CD4-positive, alpha-beta T cell treated with Interleukin-6 for 4 hours (primary cell): ENCODE measurements at places on chromosomes 2 and 18.

DNA sequence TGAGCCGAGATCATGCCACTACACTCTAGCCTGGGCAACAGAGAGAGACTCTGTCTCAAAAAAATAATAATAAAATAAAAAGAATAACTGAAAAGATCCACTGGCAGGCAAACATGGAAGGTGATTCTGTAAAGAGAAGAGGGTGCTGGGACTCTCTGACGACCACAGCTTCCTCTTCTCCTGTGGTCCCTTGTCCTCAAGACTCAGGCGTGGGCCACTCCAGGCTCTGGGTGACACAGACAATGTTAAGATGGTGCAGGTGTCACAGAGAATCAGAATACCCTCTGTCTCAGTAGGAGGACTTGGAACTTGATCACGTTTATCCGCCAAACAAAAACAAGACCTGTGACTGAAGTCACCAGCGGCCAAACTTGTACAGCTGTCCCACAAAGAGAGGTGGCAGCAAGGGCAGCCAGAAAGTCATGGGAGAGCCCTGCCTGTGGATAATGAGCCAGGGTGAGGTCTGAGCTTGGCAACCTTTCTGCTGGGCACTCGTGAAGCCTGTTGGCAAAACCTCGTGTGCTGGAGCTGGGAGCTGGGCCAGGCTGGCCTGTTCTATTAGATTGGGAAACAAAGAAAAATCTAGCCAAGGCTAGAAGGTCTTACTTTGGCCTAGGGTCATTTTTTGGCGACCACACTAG, 76.4 kb upstream of the ITGA6 start:
- DNase-seq, result no peak

DNA sequence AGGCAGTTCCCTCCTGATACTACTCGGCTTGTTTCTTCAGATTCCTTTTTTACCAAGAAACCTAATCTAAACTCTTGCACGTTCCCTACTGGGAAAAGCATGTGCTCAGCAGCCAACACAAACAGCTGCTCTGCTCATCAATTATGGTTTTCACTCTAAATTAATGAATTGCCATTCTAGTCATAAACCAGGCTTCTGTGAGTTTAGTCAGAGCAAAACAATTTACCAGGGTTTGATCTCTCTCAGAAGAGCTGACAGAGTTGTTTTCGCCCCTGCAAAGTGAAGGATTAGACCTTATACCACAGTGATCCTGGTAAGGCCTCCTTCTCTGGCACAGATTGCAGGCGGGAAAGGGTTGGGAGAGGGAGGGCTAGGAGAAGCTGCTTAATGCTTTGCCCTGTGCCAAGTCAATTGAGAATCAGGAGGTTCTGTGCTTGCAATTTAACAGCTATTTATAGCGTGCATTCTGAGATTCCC, 57.2 kb downstream of the REEP1 start:
- no peak for DNase-seq

DNA sequence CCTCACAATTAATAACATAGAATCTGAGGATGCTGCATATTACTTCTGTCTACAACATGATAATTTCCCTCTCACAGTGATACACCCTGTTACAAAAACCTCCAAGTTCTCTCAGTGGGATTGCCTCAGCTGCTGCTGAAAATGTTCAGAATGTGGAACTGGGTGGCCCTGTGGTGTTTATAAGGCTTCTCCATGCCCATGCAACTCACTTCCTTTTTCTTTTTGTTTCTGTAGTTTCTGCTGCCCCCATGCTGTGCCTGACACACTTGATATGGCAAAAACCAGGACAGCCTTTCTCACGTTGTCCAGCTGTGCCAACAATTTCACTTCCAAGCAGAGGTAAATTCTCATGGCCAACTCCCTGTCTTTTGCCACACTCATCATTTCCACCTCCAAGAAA, 206.2 kb downstream of the RPIA start:
- no peak for DNase-seq

DNA sequence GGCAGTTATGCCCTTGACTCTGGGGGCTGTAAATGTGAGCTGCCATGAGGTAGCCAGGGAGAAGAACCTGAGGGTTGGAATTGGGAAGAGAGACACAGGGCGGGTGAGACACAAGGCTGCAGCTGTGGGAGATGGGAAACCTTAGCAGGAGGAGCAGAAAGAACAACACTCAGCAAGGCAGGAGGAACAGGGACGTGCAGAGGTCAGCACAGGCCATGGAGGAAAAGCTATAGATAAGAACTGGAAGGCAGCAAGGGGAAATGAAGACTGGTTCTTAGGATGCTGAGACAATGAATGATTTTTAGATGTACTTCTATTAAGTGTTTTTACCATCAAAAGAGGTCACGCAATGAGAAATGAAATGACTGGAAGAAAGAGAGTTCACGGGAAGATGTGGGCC, 80.2 kb downstream of the USP40 start:
- DNase-seq, result no peak

- DNase-seq, result no peak
Observed at GRCh38 chr18:39780774-39781173, 2174.3 kb upstream of the PIK3C3 start.

DNA sequence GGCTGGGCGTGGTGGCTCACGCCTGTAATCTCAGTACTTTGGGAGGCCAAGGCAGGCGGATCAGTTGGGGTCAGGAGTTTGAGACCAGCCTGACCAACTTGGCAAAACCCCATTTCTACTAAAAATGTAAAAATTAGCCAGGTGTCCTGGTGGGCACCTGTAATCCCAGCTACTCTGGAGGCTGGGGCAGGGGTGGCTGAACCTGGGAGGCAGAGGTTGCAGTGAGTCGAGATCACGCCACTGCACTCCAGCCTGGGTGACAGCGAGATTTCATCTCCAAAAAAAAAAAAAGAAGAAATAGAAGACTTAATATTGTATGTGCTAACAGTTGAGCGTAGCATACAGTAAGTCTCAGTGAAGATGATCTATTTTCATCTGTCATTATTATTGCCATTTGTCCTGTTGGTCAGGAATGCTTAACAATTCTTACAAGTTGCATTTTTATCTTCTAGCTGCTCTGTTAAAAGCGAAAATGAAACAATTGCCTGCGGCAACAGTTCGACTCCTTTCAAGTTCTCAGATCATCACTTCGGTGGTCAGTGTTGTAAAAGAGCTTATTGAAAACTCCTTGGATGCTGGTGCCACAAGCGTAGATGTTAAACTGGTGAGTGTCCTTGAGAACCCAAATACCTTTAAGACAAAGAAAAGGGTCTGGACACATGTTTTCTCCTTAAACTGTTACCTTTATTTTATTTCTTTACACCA, 7.2 kb downstream of the PMS1 start:
- no peak for DNase-seq

DNA sequence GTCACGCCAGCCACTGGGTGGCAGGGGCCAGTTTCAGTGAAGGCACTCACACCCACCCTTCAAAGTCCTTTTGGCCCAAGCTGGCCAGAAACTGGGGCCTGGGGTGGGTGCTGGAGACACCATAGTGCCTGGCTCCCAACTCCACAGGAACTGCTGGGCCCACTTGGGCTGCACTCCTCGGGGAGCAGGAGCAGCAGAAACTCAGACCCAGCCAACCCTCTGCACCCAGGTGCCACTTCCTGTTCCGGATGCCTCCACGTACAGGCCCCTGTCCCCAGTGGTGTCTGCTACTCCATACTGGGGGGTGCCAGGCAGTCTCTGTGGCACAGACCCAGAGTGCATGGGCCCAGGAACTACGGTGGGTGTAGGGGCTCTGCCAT, 42.5 kb upstream of the ZNF519 start:
- DNase-seq, result peak; percentile 3

DNA sequence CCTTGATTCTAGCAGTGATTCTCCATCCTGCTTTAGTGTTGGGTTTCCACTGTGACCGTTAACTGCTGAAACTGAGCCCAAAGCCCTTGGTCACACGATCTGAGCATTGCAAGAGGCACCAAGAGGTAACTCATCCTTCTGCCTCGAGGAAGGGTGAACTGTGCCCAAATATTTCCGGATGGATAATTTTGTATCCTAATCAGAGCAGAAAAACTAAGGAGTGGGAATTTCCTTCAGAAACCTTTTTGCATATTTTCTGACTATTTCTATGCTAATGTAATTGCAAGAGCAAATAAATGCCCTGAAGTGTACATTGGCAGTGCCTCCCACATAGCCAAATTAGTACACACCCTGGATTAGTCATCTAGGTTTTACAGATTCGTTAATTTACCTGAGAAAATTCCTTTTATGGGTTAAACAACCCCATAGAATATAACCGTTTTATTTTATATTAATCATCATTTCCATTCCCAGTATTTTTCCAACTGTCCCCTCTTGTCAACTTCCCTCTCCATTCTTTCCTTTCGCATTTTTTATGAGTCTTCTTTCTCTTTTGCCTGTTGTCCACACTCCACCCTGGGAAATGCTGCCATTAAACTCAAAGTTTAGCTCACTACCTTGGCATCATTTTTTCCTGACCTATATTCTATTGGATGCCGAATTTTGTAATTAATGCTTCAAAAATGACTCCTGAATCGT, 31.7 kb upstream of the COBLL1 start:
- DNase-seq, result no peak

DNA sequence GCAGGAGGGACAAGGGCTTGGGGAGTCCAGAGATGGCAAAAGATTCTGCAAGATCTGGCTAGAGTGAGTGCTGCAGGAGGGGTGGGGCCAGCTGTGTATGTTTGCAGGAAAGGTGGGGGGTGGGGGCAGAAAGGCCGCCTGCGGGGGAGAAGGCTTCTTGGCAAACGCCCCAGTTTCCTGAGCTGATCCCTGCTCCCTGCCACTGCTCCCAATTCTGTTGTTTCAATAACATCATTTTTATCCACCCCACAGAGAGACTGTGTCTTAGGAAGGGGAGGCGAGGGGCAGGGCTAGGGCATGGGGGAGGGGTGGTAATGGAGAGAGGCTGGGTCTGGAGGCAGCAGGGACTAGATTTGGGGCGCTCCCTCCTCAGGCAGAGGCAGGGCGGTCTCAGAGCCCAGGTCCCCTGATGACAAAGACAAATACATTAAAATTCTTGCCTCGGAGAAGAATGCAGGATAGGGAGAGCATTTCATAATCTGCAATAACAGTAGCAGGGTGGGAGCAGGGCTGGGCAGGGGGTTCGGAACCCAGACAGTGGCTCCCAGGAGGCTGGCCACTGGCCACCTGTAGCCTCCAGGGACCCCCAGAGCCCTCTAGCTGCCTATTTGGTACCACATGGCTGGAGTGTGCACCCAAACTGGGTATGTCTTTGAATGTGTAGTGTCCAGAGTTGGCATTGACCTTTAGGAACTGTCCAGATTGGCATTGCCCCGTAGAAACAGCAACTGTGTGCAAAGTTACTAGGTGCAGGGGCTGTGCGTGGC, 2.1 kb upstream of the WNT6 start:
- DNase-seq, result no peak

DNA sequence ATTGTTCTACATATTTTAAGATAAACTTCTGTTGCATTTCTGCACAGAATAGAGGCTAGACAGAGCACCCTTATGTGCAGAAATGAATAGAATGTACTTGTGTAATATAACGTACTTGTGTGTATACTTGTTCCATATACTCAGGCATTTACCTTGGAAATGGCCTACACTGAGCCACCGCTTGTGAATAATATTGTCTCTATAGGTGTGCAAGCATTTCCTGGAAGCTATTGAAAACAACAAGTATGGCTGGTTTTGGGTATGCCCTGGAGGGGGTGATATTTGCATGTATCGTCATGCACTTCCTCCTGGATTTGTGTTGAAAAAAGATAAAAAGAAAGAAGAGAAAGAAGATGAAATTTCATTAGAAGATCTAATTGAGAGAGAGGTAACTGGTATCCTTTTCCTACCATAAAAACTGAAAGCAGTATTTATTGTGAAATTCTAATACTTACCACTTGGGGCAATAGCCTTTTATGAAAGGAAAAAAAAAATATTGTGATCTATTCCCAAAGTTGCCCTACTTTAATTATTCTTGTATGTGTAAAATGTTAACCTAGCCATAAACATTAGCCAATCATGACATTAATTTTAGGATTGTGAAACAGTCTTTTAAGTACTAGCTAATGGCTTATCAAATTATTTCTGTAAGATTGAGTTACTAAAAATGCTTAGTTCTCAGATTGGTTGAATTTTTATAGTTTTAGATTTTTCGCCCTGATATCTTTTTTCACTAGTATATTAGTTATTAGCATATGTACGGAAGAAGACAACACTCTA, 18.0 kb downstream of the ZC3H15 start:
- no peak for DNase-seq

DNA sequence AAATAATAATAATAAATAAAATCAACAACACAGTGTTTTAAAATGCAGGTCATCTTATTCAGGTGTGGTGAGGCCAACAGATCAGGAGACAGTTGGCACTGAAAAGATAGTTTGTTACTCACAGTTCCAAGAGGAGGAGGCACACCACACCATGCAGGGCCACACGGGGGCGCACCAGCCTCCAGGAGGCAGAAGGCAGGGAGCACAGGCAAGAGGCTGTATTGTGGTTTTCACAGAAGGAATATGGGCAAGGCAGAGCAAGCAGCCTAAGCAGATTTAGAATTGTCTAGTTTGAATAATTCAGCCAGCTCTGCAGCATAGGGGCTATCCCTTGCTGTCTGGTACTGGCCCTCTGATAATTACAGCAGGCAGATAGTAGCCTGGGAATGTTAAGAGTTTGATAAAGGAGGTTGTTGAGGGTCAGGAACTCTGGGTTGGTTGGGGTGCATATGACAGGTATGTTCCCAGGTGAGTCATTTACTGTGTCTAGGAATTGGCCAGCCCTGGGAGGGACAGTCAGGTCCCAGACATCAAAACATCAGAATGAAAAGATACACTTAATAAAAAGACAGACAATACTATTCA, 31.3 kb downstream of the KIAA2012 start:
- no peak for DNase-seq

DNA sequence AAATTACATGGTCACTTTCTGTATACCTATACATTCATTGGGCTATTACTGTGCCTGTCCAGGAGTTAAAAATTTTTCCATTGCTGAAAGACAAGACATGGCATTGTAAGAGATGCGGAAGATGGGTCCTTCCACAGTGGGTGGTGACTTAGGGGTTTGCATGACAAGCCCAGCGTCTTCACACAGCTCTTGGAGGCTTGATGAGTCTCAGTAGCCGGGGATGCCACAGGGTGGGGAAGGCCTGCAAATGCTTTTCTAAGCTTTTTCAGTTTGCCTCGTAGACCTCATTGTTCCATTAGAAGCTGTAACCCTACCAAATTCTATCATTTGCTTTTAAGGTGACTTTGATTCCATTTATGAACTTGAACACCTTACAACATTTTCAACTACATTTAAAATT, 18.1 kb upstream of the MAPRE3 start:
- no peak for DNase-seq

DNA sequence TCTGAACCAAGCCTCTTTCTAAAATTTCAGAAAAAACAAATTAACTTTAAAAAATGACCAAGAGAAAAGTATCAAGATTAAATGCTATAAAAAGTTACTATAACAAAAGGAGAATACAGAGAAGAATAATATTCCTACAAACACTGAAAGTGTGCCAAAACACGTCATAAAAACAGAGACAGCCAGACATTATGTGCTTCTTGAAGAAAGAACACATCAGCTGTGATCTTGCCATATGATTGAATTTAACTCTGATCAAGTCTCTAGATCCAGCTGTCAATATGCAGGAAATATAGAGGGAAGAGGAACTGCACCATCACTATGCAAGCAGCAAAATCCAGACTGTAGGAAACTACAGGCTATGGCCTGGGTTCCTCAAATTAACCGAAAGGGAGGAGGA, 33.7 kb upstream of the COL5A2 start:
- DNase-seq, result no peak
